ENCODE measurements at places on chromosomes 7 and 10.
A peak's percentile ranks its signal among the peaks of the same experiment; 100 is the strongest.

DNA sequence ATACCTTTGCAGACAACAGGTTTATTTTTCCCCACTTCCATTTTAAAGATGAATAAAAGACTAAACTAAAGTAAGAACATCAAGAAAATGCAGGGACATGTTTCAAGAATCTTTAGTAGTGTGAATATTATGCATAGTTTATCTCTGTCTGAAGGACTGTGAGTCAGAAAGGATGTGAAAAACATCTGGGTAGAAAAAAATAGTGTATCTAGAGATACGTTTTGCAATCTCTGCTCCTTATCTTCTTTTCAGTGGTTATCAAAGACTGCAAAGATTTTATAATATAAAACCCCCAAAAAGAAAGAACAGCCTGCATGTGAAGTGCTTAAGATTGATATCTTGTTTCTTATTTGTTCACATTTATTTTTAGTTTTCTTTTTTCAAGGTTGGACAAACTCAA lies 101.9 kb upstream of the ARHGAP21 start:
- peak; percentile 44 for DNase-seq

DNA sequence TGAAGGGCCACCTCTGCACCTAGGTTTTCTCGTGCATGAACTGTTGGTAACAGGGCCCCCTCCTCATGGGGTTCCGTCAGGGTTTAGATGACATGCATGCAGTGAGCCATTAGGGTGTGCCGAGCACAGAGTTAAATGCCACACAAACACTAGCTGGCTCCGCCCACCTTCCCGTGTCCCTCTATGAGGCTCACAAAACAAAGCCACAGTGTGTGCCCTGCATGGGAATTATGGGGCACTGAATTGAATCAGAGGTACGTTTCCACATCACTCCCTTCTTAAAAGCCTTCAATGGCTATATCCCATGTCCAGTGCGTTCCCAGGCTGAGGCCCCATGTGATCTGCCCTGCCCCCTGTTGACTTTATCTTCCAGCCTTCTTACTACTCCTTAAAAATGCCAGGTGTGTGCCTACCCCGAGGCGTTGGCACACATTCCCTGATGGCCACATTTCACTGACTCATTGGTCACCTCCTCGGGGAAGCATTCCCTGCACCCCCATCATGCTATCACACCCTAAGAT lies 35.7 kb downstream of the GSDME start:
- DNase-seq = no peak

DNA sequence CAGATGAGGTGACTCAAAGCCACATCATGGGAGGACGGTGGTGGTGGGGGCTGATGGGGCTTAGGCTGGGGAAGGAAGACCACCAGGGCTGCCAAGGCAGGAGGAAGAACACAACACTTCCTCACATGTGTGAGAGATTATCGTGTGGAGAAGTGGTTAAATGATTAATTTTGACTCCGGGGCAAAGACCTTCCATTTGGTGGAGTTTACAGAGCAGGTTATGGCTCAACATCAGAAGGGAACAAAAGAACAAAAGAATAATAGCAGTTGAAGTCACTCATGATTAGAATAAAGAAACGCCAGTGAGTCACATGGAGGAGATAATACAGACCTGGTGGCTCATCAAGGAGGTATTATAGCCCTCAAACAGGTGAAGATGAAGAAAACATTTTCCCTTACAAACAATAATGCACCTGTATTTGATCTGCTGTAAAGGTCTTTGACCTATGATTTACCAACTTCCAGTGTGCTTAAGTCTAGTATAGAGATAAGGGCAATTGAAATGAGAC lies 170.1 kb downstream of the PKD1L1 start:
- DNase-seq = no peak

DNA sequence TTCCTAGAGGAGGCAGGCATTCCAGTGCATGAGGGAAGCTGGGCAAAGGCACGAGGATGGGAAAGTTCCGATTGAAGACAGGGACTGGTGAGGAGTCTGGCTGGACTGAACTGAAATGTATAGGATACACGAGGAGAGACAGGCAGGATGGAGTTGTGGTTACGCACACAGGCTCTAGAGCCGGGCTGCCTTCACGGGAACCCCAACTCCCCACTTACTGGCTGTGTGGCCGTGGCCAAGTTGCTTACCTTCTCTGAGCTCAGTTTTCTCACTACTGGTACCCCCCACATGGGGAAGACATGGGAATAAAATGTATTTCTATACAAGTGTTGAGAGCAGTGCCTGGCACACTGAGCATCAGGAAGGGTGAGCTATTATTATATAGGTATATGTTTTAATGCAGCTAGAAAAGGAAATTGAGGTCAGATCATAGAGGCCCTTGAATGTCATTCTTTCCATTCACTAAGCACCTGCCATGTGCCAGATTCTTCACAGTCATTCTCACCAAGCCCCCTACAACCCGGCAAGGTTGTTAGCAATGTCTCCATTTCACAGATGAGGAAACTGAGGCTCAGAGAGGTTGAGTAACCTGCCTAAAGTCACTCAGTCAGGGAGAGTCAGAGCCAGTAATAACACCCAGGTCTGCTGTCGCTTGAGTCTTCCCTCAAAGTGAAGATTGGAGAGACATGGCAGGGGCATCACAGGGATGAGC lies 9.7 kb downstream of the CHST3 start:
- DNase-seq = no peak

- no peak for DNase-seq
Measured at GRCh38 chr10:43963379-43963778, 314.7 kb upstream of the ZNF32 start.

DNA sequence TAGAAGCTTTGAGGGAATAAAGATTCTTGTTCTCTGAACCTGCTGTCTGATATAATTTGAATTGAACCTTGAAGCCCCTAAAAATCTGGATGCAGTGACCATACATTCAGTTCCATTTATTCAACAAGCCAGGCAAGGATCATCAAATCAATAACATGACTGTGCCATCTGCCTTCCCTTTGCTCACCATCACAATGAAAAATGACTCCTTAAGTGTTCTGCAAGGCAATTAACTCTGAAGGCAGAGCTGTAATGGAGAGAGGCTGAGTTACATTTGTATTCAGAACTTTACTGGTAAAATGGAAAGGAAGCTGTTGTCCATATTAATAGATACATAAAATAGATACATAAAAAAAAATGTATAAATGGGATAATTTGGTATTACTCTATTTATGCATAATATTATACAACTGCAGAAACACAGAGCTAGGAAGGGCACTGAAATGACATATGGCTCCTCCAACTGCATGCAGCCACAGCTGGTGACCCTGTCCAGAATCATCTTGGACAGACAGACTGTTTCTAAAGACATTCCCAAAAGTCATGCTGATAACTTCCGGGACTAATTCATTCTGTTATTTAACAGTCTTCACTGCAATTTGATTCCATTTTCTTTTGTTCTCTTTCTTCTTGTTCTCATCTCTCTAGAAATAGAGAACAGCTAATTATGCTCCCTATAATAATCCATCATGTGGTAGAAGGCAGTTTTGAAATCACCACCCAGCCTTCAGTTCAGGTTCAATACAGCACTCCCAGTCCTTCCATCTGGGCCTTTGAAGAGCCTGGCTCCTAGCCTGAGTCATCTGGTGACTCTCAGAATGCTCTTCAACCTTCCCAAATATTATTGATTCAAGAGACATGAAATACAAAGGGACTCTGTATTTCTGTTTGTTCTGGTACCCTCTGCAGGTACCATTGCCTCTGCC lies 412.6 kb downstream of the GFRA1 start:
- DNase-seq = no peak

DNA sequence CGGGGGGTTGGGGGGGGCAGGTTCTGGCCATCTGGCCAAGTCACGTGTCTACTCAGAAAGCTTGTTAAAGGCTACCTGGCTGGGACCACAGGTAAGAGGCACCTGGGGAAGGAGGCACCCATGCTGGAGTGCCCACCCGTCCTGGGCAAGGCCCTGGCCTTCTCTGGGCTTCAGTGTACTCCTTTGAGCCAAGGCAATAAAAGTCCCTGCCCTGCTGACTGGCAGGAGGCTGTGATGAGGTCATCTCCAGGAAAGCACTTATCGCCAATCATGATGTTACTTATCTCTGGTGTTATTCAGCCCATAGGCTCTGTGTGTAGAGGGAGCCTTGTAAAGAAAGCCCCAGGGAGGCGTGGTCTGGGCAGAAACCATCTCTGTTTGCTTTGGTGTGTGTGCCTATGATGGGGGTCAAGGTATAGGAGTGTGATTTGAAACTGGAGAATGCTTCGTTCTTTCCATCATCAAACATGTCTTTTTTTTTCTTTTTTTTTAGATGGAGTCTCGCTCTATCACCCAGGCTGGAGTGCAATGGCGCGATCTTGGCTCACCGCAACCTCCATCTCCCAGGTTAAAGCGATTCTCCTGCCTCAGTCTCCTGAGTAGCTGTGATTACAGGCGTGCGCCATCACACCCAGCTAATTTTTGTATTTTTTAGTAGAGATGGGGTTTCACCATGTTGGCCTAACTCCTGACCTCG lies 2.5 kb upstream of the CLDN4 start:
- peak; percentile 37 for DNase-seq

- DNase-seq = peak; percentile 37
Measured at GRCh38 chr7:105219771-105220160, 169.0 kb downstream of the SRPK2 start.

DNA sequence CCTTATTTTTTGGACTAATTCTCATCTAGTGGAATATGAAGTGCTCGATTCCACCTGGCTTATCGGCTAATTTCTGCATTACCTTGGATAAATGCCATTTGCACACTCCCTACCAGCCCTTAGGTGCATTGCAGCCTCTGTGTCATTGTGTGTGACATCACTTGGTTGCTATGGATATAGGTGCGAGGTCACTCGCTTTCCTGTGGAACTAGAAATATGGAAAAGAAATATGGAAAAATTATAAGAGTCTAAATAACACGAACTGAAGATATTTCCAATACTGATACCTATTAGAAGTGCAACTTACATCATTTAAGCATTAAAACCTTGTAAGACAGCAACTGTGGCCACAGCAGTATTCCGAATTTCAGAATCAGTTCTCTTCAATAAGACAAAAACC lies 2.0 kb downstream of the YWHAG start:
- DNase-seq = peak; percentile 48

DNA sequence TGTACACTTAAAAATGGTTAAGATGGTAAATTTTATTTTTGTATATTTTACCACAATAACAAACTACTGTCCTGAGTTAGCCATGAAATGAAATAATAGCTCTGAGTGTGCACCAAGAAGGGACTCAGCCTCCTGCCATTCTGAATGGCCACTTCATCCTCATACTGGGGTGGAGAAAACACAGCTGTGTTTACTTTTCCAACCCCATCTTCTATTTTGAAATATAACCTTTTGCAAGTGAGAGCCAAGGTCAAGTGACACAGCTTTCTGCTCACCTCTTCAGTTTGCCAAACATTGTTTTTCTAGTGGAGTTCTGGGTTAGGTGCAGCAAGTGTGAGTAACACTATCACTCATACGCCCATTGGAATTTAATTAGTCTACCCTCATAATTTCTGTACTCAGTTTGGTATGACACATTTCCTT lies 107.4 kb upstream of the GLCCI1 start:
- DNase-seq = peak; percentile 40

- DNase-seq = no peak
Measured at GRCh38 chr10:100826661-100826982, 81.2 kb downstream of the PAX2 start.

DNA sequence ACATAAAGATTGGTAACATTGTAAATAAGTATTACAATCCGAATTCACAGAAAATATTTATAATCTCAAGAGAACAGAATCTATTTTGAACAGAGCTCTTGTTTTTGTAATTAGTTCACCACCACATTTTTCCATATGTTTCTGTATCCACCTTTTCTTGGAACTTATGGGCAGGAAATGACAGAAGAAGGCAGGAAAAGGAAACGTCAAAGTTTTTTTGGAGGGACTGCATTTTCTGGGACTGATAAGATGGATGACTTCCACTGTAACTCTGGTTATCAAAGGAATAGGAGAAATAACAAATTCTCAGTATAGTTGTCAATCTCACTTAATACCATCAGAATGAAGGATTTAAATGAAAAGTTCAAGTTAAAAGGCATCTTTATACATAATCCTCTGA lies 75.1 kb upstream of the SMNDC1 start:
- peak; percentile 45 for DNase-seq

DNA sequence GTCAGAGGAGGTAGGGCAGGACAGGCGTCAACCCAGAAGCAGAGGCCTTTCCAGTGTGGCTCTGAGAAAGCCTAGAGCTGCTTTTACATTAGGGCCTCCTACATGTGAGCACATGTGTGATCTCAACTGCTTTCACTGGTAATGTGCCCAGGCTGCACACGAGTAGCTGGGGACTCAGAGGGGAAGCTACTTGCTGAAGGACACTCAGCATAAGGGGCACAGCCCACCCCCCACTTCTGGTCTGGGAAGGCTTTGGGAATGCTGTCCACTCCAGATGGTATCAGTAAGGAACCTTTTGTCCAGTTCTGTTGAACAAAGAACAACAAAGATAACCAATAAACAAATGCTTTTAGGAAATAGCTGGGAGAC lies 18.9 kb downstream of the PRF1 start:
- no peak for DNase-seq

DNA sequence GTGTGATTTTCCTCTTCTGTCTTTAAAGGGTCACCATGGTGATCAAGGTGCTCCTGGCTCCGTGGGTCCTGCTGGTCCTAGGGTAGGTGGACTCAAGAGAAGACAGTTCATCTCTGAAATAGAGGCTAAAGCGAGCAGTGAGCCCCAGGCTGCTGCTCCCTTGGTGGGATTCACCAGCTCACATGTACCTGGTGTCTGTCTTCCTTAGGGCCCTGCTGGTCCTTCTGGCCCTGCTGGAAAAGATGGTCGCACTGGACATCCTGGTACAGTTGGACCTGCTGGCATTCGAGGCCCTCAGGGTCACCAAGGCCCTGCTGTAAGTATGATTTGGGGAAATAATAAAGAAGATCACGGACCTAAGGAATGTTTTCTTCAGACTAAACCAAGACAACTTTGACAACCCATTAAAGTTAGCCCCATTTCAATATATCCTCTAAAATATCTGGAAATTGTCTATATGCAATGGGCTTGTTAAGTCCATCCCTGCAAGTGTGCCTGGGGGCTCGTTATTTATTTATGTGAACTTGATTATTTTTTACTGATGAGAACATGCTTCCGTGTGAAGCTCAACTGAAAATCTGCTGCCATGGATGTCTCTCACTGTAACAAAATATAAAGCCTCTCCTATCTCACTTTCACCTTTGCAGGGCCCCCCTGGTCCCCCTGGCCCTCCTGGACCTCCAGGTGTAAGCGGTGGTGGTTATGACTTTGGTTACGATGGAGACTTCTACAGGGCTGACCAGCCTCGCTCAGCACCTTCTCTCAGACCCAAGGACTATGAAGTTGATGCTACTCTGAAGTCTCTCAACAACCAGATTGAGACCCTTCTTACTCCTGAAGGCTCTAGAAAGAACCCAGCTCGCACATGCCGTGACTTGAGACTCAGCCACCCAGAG lies 32.5 kb downstream of the COL1A2 start:
- peak; percentile 25 for DNase-seq

- DNase-seq = peak; percentile 89
Measured at GRCh38 chr10:110077436-110078130, 69.8 kb downstream of the ADD3 start.

- DNase-seq = peak; percentile 94
Measured at GRCh38 chr7:132430861-132431822, 145.1 kb downstream of the PLXNA4 start.

- DNase-seq = no peak
Measured at GRCh38 chr10:47285381-47286115, 14.4 kb upstream of the GDF10 start.

GRCh38 chr7:13894954-13895353 lies 94.5 kb downstream of the ETV1 start:
- DNase-seq = no peak

GRCh38 chr7:45657890-45658715 lies 83.9 kb downstream of the ADCY1 start:
- DNase-seq = no peak

Data from fibroblast of pulmonary artery (primary cell).